ENCODE measurements at places on chromosomes 6 and 20.

- DNase-seq = no peak
These were observed 83.2 kb upstream of the PAX1 start for GRCh38 chr20:21622097-21622857.

DNA sequence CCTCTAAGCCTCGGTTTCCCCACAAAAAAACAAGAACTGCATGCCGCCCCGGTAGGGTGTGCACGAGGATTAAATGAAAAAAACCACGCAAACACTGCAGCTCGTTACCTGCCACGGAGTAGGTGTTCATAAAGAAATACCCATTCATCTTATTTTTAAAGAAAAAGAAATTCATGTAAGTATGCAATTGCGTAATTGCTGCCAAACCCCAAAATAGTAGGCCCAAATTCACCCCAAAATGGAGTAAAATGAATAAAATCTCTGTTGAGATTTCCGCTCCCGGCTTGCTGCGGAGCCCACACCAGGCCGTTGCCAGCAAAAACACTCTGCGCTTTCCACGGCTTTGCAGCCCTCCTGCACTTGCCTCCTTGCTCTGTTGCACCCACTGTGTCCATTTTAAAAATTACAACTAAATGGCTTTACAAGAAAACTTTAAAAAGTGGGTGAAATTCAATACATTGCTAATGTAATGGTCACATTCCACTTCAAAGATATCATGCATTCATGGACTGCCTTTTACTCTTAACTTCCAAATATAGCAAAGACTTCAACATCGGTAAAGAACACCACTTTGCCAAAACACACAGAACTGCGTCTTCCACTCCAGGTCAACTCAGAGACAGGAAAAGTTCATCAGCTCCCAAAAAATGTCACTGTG lies 125.0 kb downstream of the ZMYND8 start:
- peak; percentile 84 for DNase-seq

GRCh38 chr6:136471372-136471771 lies 78.8 kb downstream of the MAP7 start:
- peak; percentile 6 for DNase-seq

DNA sequence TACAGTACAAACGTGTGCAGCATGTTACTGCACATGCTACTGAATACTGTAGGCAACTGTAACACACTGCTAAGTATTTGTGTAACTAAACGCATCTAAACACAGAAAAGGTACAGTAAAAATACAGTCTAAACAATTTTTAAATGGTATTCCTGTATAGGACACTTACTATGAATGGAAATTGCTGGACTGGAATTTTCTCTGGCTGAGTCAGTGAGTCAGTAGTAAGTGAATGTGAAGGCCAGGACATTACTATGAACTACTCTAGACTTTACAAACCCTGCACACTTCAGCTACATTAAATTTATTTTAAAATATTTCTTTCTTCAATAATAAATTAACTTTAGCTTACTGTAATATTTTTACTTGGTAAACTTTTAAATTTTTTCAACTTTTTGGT lies 225.0 kb upstream of the TENT5A start:
- DNase-seq = peak; percentile 52

DNA sequence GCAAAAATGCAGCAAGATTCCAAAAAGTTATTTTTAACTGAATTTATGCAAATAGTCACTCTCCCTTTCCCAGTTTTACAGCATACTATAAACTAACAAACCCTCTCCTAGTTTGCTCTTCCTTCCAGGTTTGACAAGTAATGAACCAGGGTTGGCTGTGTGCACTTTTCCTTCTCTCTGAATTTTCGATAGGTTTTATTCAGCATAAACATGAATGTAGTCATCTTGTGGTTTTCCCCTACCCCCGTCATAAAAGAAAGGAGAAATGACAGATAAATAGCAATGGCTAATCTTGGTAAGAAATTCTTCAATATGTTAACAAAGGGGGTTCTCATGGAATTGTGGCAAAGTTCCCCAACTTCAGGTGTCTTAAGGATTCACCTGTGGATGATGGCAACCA lies 26.3 kb downstream of the PRDM1 start:
- DNase-seq = no peak

GRCh38 chr6:162448294-162448693 lies 279.3 kb downstream of the PRKN start:
- DNase-seq = no peak
